LHCN-M2 (cell line): ENCODE measurements at places on chromosomes 13 and 19. TPM values are rescaled to one million over a fixed set of nuclear protein-coding genes. Genes with fewer than 3 reads are reported as not detected.

DNA sequence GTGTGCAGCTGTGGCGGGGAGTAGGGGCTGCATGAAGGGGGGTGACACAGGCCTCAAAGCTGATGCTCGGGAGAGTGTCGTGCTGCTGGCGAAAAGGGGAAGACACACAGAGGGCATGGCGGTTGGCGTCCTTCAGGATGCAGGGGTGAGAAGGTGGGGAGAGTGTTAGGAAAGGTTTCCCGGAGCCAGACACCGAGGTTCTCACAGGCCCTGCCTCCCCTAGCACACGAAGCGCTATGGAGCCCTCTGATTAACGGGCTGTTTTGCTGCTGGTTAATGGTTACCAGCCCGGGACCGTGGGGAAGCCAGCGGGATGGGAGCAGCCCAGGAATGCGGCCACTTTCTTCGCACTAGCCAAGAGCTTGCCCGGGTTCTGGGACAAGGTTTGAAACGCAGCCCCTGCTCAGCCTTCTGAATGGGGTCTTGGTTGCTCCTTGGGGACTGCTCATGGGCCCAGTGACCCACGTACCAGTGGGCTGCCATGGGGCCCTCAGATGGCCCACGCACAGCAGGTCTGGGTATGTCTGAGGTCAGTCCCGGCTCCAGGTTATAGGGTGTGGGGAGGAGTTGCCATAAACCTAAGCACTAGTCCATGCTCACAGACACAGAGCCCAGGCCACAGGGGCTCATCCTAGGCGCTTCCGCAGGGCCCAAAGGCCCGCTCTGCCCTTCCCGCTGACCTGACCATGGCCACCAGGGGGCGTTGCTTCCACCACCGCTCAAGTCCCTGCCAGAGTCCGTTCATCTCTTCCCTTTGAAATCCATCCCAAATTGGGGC lies 31.3 kb upstream of the ISYNA1 start:
- DNase-seq: peak; percentile 51

GRCh38 chr13:75312884-75313520 lies 169.0 kb downstream of the TBC1D4 start:
- no peak for DNase-seq

DNA sequence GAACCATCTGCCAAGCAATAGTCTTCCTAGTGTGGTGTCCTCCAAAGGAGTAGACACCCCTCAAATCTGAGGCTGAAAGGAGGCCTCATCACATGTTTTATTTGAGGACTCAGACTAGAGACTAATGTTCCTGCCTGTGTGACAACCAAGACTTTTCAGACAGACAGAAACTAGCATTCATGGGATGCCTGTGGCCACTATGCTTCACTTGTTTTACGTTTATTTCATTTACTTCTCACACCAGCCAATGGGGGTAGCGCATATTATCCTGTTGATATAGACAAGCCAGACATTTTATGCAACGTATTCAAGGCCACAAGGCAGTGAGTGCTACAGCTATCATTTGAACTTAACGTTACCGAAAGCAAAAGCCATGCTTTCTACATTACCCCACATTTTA lies 391.7 kb upstream of the HTR2A start:
- no peak for DNase-seq

GRCh38 chr13:79740991-79741390 lies 260.0 kb downstream of the NDFIP2 start:
- DNase-seq: no peak

DNA sequence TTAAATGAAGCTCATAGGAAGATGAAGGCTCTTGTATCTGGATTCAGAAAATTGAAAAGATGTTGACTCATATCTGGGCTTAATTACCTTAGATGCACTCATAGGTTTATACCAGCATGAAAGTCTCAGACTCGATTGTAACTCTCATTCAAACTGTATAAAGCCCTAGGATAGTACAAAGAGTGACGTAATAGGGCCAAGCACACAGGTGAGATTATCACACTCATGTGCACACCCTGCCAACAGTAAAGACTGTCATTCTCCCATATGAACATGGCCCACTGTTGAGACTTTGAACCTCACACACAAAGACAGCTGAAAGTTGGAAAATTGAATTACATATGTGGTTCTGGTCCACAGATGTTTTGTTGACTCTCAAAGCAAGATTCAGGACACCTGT lies 18.0 kb upstream of the ZNF723 start:
- DNase-seq: no peak

SULT2B1 gene
- total RNA-seq: not detected in 2 replicates

ZNF526 gene
- total RNA-seq: 7.2 and 7.8 TPM in 2 replicates
